ENCODE measurements at places on chromosomes 11 and 22. TPM values are rescaled to one million over a fixed set of nuclear protein-coding genes. Genes with fewer than 3 reads are reported as not detected.
A peak's percentile ranks its signal among the peaks of the same experiment; 100 is the strongest.

Gene SLC37A2
- 7.8 TPM for total RNA-seq

Gene P4HA3
- 0.93 TPM for total RNA-seq

Gene TMX2
- 145 TPM for total RNA-seq

- no peak overlapping the region for H3K4me3 ChIP-seq
- DNase-seq, result peak; percentile 55
- H3K27me3 ChIP-seq, result no peaks in the 10 kb centered on the region
- H3K36me3 ChIP-seq, result peaks cover 95% of the 10 kb centered on the region
Measured at GRCh38 chr11:65446446-65447277, 24.1 kb downstream of the NEAT1 start.

DNA sequence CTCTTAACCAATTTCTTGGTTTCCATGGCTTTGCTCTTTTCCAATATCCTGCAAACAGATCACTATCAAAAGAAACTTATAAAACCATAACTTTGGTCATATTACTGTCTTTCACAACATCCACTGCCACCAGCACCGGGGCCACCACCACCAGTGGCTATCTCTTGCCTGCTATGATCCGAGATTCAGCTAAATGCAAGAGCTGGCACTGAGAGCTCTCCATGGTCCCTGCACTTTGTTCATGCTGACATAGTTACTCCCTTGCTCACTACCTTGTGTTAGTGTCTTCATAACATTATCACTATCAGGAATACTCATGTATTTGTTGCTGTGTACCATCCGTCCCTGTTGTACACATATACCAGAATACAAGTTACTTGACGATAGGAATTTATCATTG lies 299.0 kb downstream of the ETS1 start:
- no peak overlapping the region for H3K27ac ChIP-seq
- H3K36me3 ChIP-seq, result no peaks in the 10 kb centered on the region
- H3K27me3 ChIP-seq, result no peaks in the 10 kb centered on the region
- no peak overlapping the region for H3K4me3 ChIP-seq
- peaks cover 15% of the 10 kb centered on the region for H3K4me1 ChIP-seq

GRCh38 chr11:126808836-126809235 lies 191.7 kb downstream of the KIRREL3 start:
- no peak overlapping the region for H3K4me3 ChIP-seq
- H3K4me1 ChIP-seq, result no peaks in the 10 kb centered on the region
- no peaks in the 10 kb centered on the region for H3K36me3 ChIP-seq

GRCh38 chr11:120061761-120062560 lies 76.0 kb downstream of the TRIM29 start:
- DNase-seq, result no peak
- H3K27me3 ChIP-seq, result peaks cover 13% of the 10 kb centered on the region
- no peak overlapping the region for H3K4me3 ChIP-seq
- H3K4me1 ChIP-seq, result no peaks in the 10 kb centered on the region

- H3K27me3 ChIP-seq, result peaks cover 62% of the 10 kb centered on the region
- no peak overlapping the region for H3K4me3 ChIP-seq
- H3K4me1 ChIP-seq, result no peaks in the 10 kb centered on the region
- DNase-seq, result peak; percentile 37
Measured at GRCh38 chr22:24772493-24773220, 1.9 kb downstream of the PIWIL3 start.

GRCh38 chr11:63240098-63240497 lies 3.3 kb downstream of the SLC22A25 start:
- H3K4me1 ChIP-seq, result no peaks in the 10 kb centered on the region
- no peaks in the 10 kb centered on the region for H3K36me3 ChIP-seq
- H3K27ac ChIP-seq, result no peak overlapping the region
- H3K27me3 ChIP-seq, result peaks cover 9% of the 10 kb centered on the region
- DNase-seq, result no peak

GRCh38 chr11:128888034-128888985 lies 2.8 kb upstream of the KCNJ5 start:
- H3K4me1 ChIP-seq, result peaks cover 15% of the 10 kb centered on the region
- H3K4me3 ChIP-seq, result no peak overlapping the region
- H3K27ac ChIP-seq, result no peak overlapping the region
